Mesenteric fat pad (tissue), 1 donor: ENCODE measurements at places on chromosomes 16 and 17. TPM values are rescaled to one million over a fixed set of nuclear protein-coding genes. Genes with fewer than 3 reads are reported as not detected.
A peak's percentile ranks its signal among the peaks of the same experiment; 100 is the strongest.

The CAPNS2 gene
- total RNA-seq, result 0.55 TPM

The KRTAP1-5 gene
- not detected for total RNA-seq

The ACE gene
- total RNA-seq, result 14.1 TPM

The C17orf50 gene
- total RNA-seq, result not detected

The GPRC5C gene
- 17.9 TPM for total RNA-seq

The KRT39 gene
- not detected for total RNA-seq

The YPEL2 gene
- total RNA-seq, result 35.5 TPM

The CACNG5 gene
- total RNA-seq, result not detected

The PFN1 gene
- total RNA-seq, result 575 TPM

The SLC38A8 gene
- not detected for total RNA-seq

DNA sequence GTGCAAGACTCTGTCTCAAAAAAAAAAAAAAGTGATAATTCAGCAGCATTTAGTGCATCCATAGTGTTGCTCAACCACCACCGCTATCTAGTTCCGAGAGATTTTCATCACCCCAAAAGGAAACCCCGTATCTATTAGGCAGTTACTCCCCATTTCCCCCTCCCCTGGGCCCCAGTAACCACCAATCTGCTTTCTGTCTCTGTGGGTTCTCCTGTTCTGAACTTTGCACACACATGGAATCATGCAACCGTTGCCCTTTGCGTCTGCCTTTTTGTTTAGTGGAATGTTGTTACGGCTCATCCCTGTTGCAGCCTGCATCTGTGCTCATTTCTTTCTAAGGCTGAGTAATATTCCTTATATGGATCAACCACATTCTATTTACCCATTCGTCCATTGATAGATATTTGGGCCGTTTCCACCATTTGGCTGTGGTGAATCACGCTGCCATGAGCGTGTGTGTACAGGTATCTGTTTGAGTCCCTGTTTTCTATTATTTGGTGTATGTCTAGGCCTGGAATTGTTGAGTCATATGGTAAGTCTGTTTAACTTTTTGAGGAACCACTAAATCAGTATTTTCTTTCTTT, 8.7 kb upstream of the SYNGR2 start:
- DNase-seq, result no peak

DNA sequence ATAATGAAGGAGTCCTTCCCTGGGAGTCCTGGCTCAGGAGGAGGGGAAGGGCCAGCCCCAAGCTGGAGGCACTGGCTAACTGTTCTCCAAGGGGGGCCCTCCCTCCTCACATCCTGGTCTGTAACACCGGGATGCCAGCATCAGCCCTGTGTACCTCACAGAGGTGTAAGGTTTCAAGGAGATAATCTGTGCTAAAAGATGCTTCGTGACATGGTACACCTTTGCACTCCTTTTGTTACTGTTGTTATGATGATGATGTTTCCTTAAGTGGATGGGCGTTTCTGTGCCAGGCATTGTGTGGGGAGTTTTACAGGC, 236.7 kb upstream of the TNRC6C start:
- no peak for DNase-seq

DNA sequence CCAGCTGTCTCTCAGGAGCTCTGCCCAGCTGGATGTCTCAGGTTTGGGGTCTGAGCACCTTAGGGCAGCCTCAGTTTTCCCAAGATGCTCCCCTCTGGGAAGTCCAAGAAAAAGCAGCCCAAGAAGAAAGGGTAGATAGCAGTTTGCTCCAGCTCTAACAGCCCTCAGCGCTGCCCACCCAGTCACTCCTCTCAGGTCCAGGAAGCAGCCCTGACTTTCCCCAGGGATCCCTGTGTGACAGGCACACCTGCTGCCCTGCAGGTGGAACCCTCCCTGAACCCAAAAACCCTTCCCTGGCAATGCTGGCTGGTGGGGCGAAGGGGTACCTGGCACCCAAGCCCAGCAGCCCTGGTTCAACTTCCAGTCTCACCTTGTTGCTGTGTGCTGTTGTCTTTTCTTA, 48.1 kb downstream of the BEAN1 start:
- DNase-seq, result peak; percentile 37

DNA sequence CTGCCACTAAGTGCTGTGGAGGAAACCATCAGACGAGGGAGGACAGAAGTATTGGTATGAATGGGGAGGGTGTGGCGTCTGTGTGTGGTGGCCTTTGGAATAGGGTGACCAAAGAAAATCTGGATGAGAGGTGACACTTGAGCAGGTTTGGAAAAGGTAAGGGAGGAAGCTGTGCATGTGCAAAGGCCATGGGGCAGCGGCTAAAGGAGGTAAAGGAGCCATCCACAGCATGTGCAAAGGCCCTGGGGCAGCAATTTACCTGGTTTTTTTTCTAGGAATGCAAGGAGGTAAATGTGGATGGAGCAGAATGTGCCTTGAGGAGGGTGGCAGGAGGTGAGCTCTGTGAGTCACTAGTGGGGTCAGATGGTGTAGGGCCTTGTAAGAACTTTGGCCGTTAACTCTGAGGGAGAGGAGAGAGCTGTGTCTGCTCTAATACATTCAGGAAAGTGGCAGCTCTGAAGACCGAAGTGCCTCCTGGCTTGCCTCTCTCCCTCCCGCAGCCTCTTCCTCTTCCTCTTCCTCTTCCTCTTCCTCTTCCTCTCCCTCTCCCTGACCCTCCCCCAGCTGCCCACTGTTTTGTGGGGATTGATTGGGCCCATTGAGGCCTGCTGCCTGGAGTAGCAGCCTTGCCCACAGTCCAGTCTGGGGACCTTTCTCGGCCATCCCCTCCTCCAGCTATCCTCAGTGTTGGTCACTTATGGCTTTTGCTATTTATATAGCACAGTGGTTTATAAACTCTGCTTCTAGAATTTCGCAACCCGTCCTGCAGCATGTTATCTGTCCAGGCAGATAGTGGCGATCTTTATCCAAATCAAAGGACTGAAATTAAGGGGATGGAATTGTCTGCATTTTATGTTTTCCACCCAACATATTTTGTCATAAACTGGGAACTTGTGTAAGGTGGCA, 38.7 kb downstream of the CMIP start:
- DNase-seq, result no peak

- no peak for DNase-seq
Measured at GRCh38 chr17:41777574-41778188, 8.8 kb downstream of the JUP start.

DNA sequence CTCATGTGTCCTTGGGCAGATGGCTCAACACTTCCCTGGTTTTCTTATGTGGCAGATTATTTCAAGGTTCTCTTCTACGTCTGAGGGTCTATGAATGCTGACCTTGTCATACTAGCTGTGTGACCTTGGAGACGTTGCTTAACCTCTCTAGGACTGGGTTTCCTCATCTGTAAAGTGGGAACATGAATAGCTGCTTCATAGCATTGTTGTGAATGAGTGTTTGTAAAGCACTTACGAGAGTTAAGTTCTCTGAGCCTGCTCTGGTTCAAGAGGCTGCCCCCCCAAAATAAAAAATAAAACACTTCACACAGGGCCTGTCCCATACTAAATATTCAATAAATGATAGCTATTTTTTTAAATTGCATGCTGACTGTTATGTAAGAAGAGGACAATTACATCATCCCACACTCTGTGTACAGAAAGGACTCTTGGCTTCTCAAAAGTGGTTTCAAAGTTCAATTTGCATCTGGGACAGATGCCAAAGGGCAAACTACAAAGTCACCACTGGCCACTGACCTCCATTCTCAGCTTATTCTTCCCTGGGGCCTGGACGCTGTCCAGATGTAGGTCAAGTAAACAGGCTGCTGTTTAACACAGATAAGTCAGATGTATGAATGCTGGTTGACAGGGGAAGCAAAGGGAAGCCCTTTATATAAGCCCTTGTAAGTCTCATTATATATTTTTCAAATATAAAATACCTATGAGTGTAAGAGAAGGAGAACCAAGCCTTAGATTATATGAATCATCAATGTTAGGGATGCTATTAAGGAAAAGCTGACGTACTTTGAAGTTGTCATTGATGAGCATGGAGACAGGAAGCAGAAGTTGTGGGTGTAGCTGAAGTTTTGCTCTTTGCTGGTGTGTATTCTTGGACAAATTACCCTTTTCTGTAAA, 15.4 kb upstream of the NDEL1 start:
- no peak for DNase-seq

DNA sequence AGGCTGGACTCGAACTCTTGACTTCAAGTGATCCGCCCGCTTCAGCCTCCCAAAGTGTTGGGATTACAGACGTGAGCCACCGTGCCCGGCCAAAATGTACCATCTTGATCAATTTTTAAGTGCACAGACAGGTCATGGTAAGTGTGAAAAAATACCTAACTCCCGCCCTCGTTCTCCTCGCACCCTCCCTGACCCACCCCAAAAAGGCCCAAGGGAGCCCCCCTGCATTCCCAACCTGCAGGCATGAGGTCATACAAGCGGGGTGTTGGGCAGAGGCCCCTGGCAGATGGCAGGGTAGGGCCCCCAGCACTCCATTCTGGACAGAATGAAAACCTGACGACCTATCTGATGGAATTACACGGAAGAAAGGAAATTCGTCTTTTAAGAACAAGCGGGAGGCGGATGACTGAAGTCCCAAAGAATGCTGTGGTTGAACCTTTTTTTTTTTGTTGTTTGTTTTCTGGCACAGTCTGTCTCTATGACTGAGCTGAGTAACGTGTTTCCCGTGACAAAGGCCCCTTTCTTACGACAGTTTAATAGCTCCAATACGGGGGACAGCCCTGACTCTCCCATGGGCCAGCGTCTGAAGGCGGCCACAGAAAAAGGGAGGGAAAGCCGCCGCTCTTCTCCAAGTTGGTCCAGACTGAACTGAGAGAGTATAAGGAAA, 376.4 kb downstream of the SLC39A11 start:
- no peak for DNase-seq

- DNase-seq, result peak; percentile 57
Measured at GRCh38 chr16:27965801-27966200, 97.7 kb downstream of the GSG1L start.

GRCh38 chr17:4502466-4503154, 3.9 kb downstream of the SPNS2 start:
- DNase-seq, result no peak

DNA sequence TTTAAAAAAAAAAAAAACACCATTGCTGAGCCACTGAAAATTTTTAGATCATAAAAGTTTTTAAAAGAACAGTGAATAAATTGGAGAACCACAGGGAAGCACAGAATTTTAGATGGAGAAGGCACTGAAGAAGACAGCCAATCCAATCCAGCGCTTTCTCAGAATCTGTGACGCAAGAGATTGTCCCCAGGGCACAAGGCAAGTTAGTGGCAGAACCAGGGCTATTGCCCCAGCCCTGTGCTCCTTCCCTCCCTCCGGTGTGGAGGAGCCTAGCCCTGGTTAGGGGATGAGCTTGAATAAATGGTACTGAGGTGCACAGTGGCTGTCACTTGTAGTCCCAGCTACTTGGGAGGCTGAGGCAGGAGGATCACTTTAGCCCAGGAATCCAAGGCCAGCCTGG, 108.3 kb downstream of the ZNF423 start:
- DNase-seq, result no peak

GRCh38 chr16:86523166-86523740, 12.9 kb downstream of the FOXF1 start:
- DNase-seq, result no peak
